ENCODE measurements at places on chromosomes 16 and 17.

- DNase-seq, result no peak
Observed at GRCh38 chr17:3773511-3773910, 27.5 kb downstream of the ITGAE start.

DNA sequence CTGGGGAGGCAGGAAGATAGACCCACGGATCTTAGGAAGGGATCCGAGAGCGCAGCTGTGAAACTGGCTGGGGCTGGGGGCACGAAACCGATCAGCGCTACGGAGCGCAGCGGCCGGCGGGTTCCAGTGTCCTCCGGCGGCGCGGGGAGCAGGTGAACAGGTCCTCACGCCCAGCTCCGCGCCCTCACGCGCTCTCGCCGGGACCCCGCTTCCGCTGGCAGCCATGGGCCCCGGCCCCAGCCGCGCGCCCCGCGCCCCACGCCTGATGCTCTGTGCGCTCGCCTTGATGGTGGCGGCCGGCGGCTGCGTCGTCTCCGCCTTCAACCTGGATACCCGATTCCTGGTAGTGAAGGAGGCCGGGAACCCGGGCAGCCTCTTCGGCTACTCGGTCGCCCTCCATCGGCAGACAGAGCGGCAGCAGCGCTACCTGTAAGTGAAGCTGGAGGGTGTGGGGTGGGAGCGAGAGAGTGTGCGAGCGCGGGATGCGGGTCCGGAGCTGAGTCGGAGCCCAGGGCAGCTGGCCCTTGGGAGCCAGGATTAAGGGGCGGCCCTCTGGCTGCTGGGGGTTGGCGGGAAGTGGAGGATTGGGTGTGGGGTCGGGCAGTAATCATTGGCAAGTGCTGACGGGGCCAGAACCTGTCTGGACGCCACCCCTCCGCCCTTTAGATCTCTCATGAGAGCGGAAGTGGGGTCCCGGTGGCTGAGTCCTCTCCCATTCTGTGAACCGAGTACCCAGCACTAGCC, 479 bp downstream of the ITGA3 start:
- peak; percentile 40 for DNase-seq

DNA sequence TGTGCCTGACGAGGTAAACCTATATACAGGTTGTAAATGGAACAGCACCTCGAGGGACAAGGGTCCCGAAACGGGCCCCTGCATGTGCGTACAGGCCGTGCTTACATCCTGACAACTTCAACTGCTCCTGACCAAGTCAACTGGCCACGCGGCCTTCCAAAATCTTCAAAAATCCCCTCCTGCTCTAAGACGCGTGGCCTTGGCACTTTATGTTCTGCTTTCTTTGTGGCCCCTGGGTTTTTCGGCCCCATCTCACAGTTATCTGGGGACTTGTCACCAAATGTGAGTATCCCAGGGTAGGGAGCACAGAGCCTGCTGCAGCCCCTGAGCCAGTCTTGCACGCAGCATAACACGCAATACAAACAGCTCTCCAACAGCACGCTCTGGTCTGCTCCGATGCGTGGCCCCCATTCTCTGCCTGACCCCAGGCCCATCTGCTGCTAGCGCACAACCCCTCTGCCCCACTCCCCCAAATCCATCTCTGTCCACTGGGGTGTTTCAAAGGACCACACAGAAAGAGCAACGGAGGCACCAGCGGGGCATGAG, 659 bp downstream of the RPH3AL start:
- no peak for DNase-seq

- DNase-seq, result no peak
Observed at GRCh38 chr17:45404870-45405249, 27.8 kb downstream of the ARHGAP27 start.

DNA sequence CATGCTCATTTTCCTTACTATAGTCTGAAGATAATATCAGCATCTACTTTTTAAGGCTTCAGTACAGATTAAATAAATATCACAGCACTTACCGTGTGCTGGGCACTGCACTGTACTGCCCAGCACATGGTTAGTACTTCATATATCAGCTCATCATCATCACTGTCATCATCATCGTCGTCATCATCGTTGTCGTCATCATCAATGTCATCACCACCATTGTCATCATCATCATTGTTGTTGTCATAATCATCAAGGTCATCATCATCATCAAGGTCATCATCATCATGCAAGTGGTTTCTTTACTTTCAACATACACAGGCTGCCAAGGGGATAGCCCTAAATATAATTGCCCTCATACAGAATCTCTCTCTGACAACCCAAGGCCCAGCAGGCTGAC, 275.1 kb downstream of the ABCC12 start:
- no peak for DNase-seq

DNA sequence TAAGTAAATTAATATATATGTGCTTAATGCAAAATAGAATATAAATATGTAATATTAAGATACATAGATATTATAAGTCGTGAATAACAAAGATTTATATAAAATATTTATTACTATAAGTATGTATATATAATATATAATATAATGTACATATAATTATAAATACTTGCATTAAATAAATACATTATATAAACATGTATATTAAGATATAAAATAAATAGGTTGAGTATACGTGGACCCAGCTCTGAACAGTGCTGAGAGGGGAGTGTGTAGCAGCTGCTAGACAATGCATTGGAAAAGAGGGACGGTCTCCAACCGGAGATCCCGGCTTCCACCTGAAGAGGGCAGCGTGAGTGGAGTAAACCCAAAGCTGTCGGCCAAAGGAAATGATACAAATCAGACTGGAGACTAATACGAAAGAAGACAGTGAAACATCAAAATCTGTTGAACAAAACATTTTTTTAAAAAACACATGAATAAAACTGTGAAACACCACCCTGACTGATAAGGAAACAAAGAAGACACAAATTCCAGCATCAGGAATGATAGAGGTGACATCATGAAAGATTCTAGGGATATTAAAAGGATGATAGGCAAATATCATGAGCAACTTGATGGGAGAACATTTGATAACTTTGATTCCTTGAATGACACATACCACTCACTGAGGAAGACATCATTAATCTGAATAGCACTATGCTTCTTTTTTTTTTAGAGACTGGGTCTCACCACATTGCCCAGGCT, 125.4 kb upstream of the CHMP6 start:
- DNase-seq, result peak; percentile 56

- DNase-seq, result no peak
Observed at GRCh38 chr17:78922816-78923498, 2.2 kb downstream of the TIMP2 start.

DNA sequence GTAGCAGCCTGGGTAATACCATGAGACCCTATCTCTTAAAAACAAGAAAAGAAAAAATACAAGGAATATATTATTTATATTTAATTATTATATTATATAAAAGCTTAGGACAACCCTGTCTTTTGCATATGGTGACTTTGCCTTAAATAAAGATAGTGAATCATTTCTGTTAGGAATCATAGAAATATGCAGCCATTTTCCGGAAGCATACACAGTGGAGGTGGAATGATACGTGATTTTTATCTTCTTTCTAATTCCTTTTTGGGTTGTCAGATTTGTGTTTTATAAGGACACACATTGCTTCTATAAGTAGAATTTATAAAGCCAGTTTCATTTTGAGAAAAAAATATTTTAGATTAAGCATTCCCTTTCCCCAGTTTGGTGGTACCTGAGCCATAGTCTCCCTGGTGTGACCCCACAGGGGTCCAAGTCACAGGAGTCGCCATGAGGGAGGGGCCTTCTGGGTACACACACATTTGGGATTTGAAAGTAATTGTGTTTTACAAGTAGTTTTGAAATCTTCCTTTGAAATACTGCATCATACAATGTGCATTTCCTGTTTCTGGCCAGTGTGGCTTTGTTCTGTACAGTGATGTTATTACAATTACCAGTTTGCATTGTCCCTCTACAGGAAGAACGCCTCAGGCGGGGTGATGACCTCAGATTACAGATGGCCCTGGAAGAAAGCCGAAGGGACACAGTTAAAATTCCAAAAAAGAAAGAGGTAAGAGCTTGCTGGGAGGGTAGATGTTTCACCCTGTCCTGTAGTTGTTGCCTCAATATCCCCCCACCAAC, 50.9 kb downstream of the B9D1 start:
- peak; percentile 60 for DNase-seq

- peak; percentile 98 for DNase-seq
Observed at GRCh38 chr16:69481901-69482341, 57.5 kb downstream of the CYB5B start.

GRCh38 chr17:49922095-49922494, 46.9 kb upstream of the DLX4 start:
- no peak for DNase-seq

- no peak for DNase-seq
Observed at GRCh38 chr17:77749321-77749751, 209.2 kb upstream of the TNRC6C start.

GRCh38 chr17:73226556-73227172, 33.8 kb downstream of the COG1 start:
- no peak for DNase-seq

DNA sequence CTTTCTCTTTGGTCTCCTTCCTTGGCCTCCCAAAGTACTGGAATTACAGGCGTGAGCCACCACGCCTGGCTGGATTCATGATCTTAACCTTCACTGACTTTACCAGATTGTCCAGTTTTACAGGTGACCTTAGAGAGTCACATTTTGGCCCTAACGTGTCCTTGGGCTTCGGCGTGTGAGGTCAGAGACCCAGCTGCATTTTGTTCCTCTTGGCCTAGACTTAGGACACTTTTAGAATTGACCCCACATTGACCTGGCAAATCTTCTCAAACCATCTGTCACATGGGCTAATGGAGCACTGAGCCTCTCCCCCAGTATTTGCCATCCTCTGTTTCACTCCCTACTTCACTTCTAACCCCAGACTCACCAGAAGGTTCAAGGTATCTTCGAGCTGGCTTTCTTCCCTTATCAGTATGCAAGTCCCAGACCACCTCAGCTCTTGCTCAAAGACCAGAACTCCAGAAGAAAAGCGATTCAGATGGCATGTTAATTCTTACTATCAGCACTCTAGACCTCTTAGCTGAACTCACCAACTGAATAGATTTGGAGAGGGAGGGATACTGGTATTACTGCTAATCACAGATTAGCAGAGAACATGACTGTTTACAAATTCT, 1.7 kb upstream of the CYTH1 start:
- no peak for DNase-seq

- DNase-seq, result peak; percentile 61
Observed at GRCh38 chr17:78865682-78866390, 25.2 kb upstream of the USP36 start.

DNA sequence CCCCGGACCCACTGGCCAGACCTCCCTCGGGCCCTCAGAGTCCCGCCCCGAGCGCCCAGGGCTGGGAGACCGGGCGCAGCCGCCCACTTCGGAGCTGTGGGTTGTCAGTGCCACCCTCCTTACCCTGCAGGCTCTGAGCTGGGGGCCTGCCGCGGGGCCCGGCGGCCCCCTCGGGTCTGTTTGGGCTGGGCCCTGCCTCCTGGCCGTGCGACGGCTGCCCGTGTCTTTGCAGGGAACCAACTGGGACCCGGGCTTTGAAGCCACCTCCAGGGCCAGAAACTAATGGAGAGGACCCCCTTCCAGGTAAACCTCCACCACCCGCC, 443 bp downstream of the TEDC2 start:
- no peak for DNase-seq

- DNase-seq, result no peak
Observed at GRCh38 chr16:56823081-56823733, 41.8 kb upstream of the SLC12A3 start.

GRCh38 chr17:40582328-40582901, 17.1 kb upstream of the CCR7 start:
- peak; percentile 99 for DNase-seq

DNA sequence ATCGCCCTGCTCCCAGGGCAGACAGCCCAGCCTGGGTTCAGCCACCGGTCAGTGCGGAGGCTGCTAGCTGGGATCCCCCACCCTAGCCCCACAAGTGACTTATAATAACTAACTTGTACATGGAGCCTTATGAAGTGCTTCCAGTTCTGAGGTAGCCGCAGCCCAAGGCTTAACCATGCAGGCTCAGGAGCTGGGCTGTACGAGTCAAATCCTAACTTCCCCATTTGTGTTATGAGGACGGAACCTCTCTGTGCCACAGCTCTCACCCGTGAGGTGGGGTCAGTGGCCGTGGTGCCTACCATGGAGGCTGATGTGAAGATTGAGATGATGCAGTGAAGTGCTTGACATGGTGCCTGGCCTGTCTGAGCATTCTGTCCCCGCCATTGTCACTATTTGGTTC, 27.8 kb upstream of the GOSR2 start:
- DNase-seq, result no peak

DNA sequence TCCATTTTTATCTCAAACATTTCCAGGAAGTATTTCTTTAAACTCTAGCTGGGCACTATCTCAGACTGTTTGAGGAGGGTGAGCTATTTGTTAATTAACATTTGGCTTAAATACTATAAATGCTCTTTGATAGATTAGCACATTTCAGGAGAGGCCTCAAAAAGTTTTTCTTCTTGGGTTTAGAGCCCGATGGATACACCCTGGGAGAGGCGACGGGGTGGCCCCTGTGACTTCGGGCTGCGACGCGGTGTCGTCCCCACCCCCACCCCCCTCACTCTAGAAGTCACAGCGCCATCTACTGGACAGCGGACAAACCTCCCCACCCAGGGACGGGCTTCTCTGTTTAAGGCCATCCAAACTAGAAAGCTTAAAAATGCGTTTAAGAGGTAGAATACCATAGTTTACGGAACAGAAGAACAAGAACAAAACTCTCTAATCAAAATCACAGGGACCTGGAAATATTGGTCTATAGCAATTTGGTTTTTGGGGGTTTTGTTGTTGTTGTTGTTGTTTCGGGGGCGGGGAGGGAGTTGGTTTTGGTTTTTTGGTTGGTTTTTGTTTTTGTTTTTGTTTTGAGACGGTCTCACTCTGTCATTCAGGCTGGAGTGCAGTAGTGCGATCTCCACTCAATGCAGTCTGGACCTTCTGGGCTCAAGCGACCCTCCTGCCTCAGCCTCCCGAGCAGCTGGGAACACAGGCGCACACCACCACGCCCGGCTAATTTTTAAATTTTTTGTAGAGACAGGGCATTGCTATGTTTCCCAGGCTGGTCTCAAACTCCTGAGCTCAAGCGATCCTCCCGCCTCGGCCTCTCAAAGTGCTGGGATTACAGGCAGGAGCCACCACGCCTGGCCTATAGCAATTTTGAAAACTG, 254.4 kb downstream of the C16orf95 start:
- DNase-seq, result peak; percentile 79

DNA sequence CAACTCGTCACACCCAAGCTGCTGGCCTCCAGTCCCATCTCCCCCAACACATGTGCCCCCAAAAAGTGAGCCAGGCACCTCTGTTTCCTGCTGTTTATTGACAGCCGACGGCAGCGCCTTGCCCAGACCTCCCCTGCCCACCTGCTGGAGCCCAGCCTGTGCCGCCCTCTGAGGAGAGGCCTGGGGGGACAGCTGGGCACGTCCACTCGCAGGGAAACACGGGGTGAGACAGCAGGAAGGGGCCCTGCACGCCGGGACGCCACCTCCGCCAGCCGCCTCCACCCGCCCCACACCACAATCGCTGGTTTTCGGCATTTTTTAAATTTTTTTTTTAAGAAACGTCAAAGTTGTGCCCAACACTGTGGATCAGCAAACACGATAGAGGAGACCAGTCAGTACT, 19.3 kb downstream of the CASKIN1 start:
- no peak for DNase-seq

- DNase-seq, result no peak
Observed at GRCh38 chr17:39393736-39394135, 7.7 kb downstream of the FBXL20 start.

- no peak for DNase-seq
Observed at GRCh38 chr16:17414421-17414820, 56.3 kb downstream of the XYLT1 start.

- no peak for DNase-seq
Observed at GRCh38 chr16:69523566-69524305, 42.0 kb upstream of the NFAT5 start.

Data from dermis microvascular lymphatic vessel endothelial cell (primary cell).